Fibroblast of lung (primary cell): ENCODE measurements at places on chromosomes 1 and 21. TPM values are rescaled to one million over a fixed set of nuclear protein-coding genes. Genes with fewer than 3 reads are reported as not detected.

Gene MSH4
- polyA plus RNA-seq: 0.02 TPM in 1 of 2 replicates, not detected in the other

Gene MMP23B
- polyA plus RNA-seq: 0.82 and 0.89 TPM in 2 replicates

Gene KRTAP19-1
- not detected in 2 replicates for polyA plus RNA-seq

Gene LCE3E
- polyA plus RNA-seq: not detected in 2 replicates

DNA sequence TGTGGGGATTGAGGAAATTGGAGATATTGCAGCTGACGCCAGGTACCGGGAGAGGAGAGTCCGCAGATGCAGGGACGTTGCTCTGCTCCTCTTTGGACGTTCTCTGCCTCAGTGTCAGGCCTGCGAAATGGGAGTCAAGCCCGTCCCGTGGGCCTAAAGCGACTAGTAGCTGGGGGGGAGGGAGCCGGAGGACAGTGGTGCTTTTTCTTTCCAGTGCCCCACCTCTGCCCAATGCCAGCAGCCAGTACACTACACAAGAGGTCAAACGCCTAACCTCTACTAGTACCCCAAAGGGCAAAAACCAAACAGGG is 413.6 kb upstream of the ESRRG start:
- H3K27ac ChIP-seq: no peak overlapping the region
- no peaks in the 10 kb centered on the region for H3K36me3 ChIP-seq
- peaks cover 20% of the 10 kb centered on the region for H3K27me3 ChIP-seq
- DNase-seq: no peak
- H3K4me3 ChIP-seq: no peak overlapping the region
- H3K4me1 ChIP-seq: no peaks in the 10 kb centered on the region

DNA sequence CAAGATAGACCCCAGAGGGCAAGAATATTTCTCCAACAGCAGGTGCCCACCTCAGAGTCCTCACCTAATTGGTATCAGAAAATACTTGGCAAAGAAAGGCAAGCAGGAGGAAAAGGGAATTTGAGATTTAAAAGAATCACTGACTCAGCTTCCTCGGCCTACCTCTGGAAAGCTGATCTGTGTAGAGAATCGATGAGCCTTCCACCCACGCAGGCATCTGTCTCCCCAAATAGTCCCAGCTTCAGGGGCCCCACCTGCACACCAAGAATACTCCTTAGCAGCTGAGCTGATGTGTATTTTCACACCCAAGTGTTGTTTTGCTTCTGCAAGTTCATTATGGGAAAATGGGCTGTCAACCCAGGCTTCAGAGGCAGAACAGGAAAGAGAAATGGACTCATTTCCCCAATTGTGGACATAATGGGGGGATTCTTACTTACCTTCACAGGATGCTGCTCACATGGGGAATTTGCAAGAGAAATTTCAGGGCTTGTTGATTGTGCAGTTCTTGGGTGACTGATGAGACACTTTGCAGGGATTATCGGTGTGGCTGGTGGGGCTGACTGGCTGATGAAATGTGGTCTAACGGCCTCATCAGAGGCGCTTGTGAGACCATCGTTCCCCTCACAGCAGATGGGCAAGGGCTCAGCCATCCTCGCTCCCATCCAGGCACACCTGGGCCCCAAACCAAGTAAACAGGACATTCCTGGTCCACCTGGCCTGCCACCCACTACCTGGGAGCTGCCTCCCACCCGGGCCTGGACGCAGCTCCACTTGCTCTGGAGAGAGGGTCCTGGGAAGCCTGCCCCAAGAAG is 436.3 kb downstream of the PTPRU start:
- no peak for DNase-seq
- no peak overlapping the region for H3K4me3 ChIP-seq
- H3K36me3 ChIP-seq: no peaks in the 10 kb centered on the region
- no peaks in the 10 kb centered on the region for H3K27me3 ChIP-seq

- H3K4me3 ChIP-seq: no peak overlapping the region
- no peaks in the 10 kb centered on the region for H3K27me3 ChIP-seq
- no peaks in the 10 kb centered on the region for H3K36me3 ChIP-seq
- no peak overlapping the region for H3K27ac ChIP-seq
- no peaks in the 10 kb centered on the region for H3K4me1 ChIP-seq
- no peak for DNase-seq
Measured at GRCh38 chr1:175494011-175494554, 249.3 kb downstream of the TNR start.

DNA sequence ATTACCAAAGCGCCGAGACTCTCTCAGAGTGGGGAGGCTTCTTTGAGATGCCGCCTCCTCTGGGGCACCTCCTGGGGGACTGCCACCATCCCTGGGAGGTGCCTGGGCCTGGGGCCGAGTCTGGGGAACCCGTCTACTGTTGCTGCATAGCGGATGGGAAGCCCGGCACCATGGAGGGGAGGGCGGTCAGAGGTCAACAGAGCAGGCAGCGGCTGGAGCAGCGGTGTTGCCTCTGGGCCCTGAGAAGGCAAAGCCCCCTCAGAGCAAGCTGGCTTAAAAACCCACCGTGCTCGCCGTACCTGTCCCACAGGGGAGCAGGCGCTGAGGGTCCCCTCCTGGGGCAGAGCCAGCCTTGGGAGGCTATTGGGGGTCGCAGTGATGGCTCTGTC is 62.0 kb downstream of the ARHGEF16 start:
- H3K36me3 ChIP-seq: no peaks in the 10 kb centered on the region
- no peak overlapping the region for H3K27ac ChIP-seq
- H3K4me3 ChIP-seq: no peak overlapping the region
- no peaks in the 10 kb centered on the region for H3K4me1 ChIP-seq

DNA sequence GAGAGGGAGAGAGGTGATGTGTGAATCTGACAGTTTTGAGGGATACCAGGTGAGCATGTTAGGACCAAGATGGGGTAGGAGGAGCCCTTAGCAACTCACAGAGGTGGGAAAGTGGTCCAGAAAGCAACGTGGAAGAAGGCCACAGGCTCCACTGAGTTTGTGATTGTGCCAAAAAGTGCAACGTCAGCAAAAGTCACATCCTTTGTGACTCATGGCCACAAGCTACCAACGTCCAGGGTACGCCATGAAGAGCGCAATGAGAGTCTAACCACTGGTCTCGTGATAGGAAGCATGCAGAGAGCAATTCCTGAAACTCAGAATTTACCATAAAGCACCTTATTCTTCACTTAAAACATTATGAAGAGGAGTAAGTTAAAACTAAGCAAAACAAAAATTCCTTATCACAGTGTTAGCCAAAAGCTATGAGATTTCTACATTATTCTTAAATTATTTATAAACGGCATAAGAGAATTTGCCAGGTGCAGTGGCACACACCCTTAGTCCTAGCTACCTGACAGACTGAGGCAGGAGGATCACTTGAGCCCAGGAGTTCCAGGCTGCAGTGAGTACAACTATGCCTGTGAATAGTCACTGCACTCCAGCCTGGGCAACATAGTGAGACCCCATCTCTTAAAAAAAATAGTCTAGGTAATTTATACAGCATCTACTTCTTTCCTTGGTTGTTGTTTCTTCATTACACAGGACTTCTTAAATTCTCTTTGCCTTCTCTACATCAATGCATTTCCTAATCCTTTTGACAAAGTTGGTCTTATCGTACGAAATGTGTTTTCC is 55.2 kb downstream of the COLGALT2 start:
- no peak overlapping the region for H3K27ac ChIP-seq
- peaks cover 13% of the 10 kb centered on the region for H3K4me1 ChIP-seq
- H3K27me3 ChIP-seq: no peaks in the 10 kb centered on the region
- no peak for DNase-seq
- no peaks in the 10 kb centered on the region for H3K36me3 ChIP-seq
- no peak overlapping the region for H3K4me3 ChIP-seq

DNA sequence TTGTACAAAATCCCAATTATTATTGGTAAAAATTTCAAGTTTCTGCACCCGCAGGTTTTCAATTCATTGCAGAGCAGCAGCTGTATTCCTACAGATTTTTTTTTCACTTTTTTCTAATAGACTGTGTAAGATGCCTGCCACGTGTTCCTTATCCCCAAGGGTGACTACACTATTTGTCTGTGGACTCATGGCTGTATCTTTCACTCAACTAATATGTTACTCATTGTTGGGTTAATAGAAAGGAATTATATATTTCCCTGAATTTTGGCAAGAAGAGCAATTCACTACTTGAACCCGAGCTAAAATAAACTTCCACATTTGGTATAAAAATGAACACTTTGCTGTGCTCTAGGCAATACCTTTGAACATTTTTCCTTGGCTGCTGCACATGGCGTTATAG is 158.7 kb downstream of the NCAM2 start:
- H3K4me1 ChIP-seq: no peaks in the 10 kb centered on the region
- H3K27ac ChIP-seq: no peak overlapping the region
- peak; percentile 33 for DNase-seq
- H3K4me3 ChIP-seq: no peak overlapping the region
- no peaks in the 10 kb centered on the region for H3K36me3 ChIP-seq
